Stimulated activated CD4-positive, alpha-beta T cell treated with anti-CD3 and anti-CD28 coated beads, Interleukin-1b, Interleukin-23, amount 100 ng/mL, for 1 hour (primary cell): ENCODE measurements at places on chromosomes 13 and 19.

GRCh38 chr13:87259479-87260083 lies 411.6 kb upstream of the SLITRK5 start:
- DNase-seq: no peak

DNA sequence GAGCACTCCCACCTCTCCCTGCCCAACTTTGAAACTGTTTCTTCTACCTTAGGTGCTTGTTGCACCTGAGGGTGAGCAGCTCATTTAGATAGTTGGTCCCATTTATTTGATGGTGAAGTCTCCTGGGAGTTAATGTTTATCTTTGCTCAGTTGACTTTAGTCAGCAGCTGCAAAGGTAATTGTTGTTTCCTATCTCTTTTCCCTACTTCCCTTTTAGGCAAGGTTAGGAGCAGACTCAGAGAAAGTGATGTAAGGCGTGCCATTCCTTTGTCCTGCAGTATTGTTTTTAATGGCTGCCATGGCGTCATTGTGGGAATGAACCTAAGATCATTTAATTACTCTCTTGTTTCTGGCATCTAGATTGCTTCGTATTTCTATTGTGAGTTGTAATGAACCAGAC lies 11.6 kb downstream of the AKAP11 start:
- no peak for DNase-seq

DNA sequence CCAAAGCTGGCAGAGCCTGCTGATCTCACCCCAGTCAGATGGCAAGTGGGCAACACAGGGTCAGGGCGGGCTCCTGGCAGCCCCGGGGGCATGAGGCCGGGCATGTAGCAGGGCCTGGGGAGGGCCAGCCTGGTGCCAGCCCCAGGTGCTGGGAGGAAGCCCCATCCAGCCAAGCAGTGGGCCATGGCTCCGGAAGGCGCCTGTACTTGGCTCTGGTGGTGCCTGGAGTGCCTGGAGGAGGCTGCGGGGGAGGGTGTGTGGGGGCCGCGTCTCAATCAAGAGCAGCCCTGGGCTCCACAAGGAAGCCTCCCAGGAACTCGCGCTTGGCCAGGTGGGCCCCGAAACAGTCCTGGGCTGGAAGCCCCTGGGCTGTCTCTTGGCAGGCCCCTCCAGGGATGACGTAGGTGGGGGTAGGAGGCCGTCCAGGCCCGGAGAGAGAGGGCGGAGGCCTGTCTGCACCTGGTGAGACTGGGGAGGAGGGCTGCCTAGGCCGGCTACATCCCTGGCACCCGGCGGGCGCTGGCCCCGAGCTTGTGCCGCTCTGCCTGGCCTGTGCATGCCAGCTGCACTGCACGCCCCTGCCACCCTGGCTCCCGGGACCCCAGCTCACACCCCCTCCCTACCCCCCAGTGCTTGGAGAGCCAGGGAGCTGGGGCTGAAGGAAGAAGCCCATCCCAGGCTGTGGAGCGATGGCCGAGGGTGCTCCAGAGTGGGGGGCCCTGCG lies 45.9 kb downstream of the COMP start:
- no peak for DNase-seq

GRCh38 chr19:10617409-10618121 lies 7.8 kb upstream of the SLC44A2 start:
- DNase-seq: no peak

GRCh38 chr19:5050067-5050656 lies 81.2 kb downstream of the KDM4B start:
- DNase-seq: no peak

DNA sequence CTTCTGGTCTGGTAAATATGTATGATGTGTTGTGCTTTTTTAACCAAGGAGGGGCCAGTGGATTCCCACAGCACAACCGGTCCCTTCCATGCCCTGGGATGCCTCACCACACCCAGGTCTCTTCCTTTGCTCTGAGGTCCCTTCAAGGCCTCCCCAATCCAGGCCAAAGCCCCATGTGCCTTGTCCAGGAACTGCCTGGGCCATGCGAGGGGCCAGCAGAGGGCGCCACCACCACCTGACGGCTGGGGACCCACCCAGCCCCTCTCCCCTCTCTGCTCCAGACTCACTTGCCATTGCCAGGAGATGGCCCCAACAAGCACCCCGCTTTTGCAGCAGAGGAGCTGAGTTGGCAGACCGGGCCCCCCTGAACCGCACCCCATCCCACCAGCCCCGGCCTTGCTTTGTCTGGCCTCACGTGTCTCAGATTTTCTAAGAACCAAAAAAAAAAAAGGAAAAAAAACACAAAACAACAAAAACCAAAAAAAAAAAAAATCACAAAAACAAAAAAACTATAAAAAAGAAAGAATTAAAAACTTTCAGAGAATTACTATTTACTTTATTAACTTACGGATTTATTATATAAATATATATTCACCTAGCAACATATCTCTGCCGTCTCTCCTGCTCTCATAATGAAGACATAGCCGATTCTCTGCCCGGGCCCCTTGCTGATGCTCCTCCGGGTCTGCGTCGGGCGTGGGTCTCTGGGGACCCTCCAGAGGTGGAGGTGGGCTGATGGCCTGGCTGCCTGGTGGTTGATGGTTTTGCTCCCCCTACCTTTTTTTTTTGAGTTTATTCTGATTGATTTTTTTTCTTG lies 14.4 kb downstream of the CAPN12 start:
- peak; percentile 77 for DNase-seq

DNA sequence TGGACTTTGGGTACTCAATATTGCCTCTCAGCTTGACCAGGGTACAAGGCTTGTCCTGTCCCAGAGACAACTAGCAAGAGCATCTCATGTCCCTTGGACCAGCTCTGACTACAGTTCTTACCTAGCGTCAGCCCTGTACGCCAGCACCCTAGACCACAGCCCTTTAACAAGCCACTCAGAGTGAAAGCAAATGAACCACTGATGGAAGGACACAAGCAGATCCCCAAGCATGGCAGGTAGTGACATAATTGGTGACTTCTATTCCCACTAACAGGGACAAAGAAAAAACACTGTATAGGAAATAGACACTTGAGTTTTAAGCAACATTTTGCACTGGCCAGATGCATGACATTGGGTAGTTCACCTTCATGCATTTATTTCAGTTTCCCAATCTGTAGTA lies 8.8 kb upstream of the LRCH1 start:
- no peak for DNase-seq

DNA sequence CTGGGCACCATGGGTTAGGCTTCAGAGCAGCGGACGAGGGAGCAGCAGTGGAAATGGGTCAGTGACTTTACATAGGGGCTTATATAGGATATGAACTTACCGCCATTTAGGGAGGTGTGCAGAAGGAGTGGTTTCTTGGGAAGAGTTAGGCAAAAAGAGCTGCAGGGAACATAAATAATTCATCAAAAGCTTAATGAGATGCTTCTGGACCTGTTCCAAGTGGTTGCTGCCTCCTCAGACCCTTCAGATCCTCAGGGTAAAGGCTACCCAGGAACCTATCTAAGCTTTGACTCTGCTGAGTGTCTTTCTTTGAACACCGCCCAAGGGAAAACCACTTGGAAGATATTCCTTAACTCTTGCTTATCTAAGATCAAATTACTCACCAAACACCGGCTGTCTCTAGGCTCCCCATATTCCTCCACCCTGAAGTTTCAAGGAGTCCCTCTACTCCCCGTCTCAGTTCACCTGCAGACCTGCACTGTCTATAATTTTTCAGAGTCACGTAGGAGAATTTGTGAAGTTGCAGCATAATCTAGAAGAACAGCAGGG lies at the start of gene IGFL4:
TSS of gene IGFL4 (minus strand) at position 51 of the 549 bp plus-strand sequence. CDS start at position 11, 40 bp downstream.
- DNase-seq: no peak

DNA sequence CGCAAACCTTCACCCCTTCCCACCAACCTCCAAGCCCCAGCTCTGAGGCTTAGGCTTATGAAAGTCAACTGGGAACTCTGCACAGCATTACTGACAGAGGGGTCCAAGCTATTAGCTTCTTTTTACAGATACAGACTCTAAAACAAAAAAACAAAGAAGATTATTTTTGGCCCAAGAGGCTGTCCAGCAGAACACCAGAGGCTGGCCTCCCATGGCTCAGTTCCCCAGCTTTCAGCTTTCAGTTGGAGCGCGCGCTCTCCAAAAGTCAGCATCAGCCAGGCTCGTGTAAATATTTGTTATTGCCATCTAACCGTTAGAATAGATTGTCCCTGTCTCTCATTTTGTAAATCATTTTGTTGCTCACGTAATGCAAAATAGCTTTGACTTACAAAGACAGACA lies 58.4 kb downstream of the ZIC5 start:
- no peak for DNase-seq
